ENCODE measurements at places on chromosomes 4 and X.

- DNase-seq = peak; percentile 70
Observed at GRCh38 chrX:53435997-53436396, 1.8 kb upstream of the HSD17B10 start.

DNA sequence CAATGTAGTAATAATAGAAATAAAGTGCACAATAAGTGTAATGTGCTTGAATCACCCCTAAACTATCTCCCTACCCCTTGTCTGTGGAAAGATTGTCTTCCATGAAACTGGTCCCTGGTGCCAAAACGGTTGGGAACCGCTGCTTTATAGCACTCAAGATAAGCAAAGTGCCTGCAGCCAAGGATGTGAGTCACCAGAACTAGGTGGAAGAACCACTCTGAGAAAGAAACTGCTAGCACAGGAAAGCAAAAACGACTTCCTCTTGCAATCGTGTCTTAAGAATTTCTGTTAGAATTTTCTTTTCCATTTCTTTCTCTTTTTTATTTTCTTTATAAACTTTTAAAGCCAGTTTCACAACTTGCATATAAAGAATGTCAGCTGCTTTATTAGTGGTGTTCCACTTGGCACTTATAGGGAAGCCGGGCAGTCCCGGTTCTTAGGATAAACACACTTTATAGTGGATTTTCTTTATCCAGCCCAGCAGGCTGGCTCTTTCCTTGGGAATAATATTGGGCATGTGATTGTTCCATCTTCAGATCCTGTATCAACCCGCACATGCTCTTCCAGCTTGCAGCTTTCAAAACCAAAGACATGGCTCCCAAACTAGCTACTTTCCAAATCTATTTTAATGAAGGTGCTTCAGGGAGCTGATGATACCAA lies 32.3 kb upstream of the CXCL8 start:
- DNase-seq = peak; percentile 41

- DNase-seq = no peak
Observed at GRCh38 chr4:140222171-140222570, 68.2 kb upstream of the MAML3 start.

- no peak for DNase-seq
Observed at GRCh38 chr4:58070726-58071125, 960.5 kb upstream of the IGFBP7 start.

DNA sequence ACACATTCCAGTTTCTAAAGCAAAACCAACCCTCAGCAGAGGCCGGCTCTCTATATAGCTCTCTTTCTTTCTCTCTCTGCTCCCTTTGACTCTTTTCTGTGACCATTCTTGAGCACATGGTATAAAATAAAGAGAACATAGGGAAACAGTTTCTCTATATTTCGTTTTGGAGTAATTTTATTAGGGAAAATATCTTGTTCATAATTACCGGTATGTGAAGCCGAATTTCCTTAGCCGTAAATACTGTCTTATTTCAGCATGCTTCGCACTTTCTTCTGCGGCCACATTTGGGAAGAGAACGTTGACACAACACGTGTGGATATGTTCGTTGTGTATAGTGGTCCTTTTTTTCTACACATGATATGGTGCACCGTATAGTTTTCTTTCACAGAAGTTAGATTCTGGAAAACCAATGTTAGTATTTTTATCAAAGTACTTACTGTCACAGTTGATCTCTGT lies 4.9 kb upstream of the LEF1 start:
- DNase-seq = no peak
